ENCODE measurements at places on chromosomes 1 and 21.

- peaks cover 11% of the 10 kb centered on the region for H3K36me3 ChIP-seq
- peaks cover 28% of the 10 kb centered on the region for H3K4me1 ChIP-seq
- no peak for DNase-seq
- H3K27ac ChIP-seq, result no peak overlapping the region
- no peaks in the 10 kb centered on the region for H3K27me3 ChIP-seq
Measured at GRCh38 chr1:27117733-27118439, 37.0 kb downstream of the SLC9A1 start.

- no peaks in the 10 kb centered on the region for H3K36me3 ChIP-seq
- no peak for DNase-seq
Measured at GRCh38 chr1:113453771-113454083, 63.4 kb downstream of the MAGI3 start.

DNA sequence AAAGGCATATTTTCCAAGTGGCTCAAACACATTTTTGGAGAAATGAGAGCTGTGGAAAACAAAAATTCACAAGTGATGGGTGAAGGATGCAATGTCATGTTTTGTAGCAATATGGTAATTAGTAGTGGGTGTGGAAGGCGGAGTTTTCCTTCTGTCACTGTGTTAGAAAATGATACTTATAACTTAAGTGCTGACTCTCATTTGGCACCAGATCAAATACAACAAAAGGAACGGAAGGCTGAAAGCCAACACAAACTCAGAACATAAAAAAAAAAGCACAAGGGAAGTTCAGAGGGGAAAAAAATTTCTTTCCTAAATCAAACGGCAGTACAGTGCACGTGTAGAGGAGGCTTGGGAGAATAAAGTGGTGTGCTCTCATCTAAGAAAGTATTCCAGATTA is at the start of gene TNFSF18:
TSS of gene TNFSF18 (minus strand) at position 77 of the 400 bp plus-strand sequence. CDS start at position 32, 45 bp downstream.
- no peak within 1 kb of the TSS for H3K4me3 ChIP-seq
- H3K36me3 ChIP-seq, result no peaks in the 10 kb centered on the region

DNA sequence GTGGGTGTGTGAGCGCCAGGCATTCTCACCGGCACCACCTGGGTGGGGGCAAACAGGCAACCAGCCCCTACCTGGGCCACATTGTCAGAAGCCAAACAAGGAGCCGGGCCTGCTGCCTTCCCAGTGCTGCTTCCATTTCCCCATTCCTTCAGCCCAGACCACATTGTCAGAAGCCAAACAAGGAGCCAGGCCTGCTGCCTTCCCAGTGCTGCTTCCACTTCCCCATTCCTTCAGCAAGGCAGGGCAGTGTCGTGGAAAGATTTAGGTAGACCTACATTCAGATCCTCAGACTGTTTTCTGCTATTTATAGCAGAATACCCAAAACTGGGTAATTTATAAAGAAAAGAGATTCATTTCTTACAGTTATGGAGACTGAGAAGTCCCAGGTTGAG is 47.0 kb upstream of the EFHD2 start:
- H3K27ac ChIP-seq, result no peak overlapping the region
- H3K4me3 ChIP-seq, result no peak overlapping the region
- H3K27me3 ChIP-seq, result peaks cover 24% of the 10 kb centered on the region
- no peak for DNase-seq
- H3K36me3 ChIP-seq, result no peaks in the 10 kb centered on the region

DNA sequence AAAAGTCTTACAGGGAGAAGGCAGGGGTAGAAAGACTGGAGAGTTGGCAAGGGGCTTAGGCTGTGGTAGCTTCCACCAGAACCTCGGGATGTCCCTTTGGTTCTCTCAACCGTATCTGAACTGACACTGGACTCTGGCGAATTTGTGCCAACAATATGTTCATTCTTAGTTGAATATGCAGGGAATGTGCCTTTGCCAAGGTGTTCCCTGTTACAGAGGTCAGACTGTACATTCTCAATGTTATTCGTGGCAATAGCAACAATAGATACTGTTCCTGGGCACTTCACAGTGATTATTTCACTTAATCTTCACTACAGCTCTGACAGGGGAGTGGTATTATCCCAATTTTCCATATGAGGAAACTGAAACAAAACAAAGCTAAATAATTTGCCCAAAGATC is 51.5 kb upstream of the RAB3GAP2 start:
- no peaks in the 10 kb centered on the region for H3K4me1 ChIP-seq
- no peak for DNase-seq
- H3K27ac ChIP-seq, result no peak overlapping the region
- H3K27me3 ChIP-seq, result peaks cover 7% of the 10 kb centered on the region
- no peak overlapping the region for H3K4me3 ChIP-seq

GRCh38 chr21:41460578-41461527 is 34.8 kb downstream of the MX1 start:
- peak; percentile 83 for DNase-seq
- peaks cover 66% of the 10 kb centered on the region for H3K36me3 ChIP-seq
- H3K27me3 ChIP-seq, result no peaks in the 10 kb centered on the region
- no peak overlapping the region for H3K27ac ChIP-seq
- H3K4me3 ChIP-seq, result no peak overlapping the region
